ENCODE measurements at places on chromosomes 5 and 9. TPM values are rescaled to one million over a fixed set of nuclear protein-coding genes. Genes with fewer than 3 reads are reported as not detected.

Gene AK3
- total RNA-seq, result 69.8 TPM

DNA sequence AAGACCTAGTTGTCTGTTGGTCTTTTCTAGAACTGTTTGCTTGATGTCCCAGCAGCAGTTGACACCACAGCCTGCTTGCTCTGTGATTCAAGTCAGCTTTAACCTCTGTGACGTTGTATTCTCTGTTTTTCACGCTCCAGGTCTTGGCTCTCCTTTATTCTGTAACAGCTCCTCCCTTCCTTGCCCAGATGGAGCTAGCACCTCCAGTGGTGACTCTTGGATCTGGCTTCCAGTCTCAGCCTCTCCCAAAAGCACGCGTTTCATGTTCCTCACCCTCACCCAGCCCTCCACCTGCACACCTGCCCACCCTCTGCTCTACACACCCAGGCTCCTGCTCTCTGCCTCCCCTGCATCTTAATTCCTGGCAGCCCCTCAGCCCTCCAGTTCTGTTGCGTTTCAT, 50.6 kb downstream of the DMRT1 start:
- no peak for DNase-seq

GRCh38 chr5:128384068-128384467, 154.0 kb downstream of the FBN2 start:
- no peak for DNase-seq

DNA sequence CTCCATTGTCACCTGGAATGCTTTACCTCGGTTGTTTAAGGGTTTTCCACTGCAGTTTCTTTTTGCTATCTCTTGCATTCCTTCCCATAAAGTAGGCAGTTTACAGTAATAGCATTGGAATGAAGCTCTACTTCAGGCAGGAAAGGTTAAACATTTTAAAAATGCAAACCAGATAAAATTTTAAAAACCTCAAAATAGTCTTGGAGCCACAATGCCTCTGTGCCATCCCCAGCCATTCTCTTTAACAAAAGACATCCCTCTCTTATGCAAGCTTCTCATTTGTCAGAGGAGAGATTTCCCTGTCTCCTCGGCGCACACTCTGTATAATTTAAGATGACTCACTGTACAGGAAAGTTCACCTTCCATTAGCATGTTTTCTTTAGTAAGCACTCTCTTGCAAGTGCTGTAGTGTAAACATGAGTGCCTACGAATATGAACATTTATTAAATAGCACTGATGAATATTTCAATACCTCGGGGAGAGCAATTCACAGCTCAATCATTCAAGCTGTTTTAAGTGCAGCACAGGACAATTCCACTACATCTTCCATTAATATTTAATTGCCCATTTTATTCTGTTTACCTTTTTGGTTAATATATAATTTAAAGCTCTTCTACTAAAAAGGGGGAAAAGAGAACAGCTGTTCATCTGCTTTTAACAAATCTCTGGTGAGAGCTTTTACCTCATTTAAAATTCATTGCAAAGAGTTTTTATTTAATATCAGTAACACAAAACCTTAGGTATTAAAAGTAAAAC, 343.6 kb downstream of the SPATA31D1 start:
- DNase-seq, result no peak

DNA sequence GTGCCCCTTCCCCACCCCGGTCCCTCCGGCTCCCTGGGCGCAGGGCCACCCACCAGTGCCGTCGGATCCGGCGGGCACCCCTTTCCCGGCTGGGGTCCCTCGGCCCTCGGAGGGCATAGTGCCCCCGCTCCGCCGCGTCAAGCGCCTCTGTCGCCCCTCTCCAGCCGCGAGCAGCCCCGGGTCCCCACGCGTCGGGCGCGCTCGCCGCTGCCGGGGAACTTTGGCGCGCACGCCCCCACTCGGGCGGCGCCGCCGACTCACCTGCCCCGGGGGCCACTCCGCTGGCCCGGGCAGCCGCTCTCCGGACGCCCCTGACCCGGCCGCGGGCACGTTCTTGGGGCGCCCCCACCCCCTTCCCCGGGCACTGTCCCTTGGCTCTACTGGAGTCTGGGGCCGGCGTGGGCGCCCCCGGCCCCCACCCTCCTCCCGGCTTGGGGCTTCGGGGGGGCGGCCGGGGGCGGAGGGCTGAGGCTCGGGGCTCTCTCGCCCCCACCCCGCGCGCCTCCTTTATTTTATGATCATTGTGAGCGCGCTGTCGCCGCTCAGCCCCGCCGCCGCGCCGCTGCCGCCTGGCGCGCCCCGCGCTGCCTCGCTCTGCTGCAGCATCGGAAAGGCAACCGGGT, 1.1 kb upstream of the FAM78A start:
- DNase-seq, result no peak

Gene NR4A3
- 124 TPM for total RNA-seq

Gene MOB3B
- total RNA-seq, result 3.8 TPM

Gene SHOC1
- total RNA-seq, result not detected

Gene SAPCD2
- 0.42 TPM for total RNA-seq

DNA sequence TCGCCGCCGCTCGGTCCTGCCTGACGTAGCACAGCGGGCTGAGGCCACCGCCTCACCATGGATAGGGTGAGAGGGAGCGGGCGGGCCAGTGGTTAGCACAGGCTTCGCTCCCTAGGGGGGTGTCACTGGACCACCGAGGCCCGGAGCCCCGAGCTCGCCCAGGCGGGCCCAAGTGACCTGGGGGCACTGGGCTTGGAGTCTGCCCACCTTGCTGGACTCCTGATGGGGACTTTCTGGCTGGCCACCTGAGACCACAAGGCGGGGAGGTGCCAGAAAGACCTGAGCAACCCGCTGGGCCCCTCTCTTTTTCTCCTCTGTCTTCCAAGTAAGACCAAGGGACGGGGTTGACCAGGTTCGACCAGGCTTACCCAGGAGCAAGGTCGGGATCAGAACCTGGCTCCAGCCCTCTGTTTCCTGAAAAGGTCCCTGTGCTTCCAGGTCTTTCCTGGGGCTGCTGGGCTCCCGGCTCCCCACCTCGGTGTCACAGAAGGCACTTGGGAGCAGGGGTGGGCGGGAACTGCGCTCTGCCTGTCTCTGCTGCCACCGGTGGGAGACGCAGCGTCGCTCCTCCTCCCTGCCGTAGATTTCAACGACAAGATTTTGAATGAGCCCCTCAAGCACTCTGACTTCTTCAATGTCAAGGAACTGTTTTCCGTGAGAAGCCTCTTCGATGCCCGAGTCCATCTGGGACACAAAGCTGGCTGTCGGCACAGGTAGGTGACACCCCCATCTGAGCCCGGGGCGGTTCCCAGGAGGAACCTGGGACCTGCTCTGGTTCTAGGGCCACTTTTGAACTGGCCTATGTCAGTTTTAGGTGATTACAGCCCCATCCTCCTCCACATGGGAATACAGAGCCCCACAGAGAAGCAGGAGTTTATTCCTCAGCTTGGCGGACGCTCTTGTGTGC, 1.0 kb downstream of the MRPS2 start:
- no peak for DNase-seq

- DNase-seq, result no peak
Measured at GRCh38 chr9:99051851-99052250, 53.1 kb upstream of the TGFBR1 start.

Gene ORM2
- total RNA-seq, result not detected

Gene EIF4EBP3
- total RNA-seq, result 22.5 TPM

GRCh38 chr5:160772854-160773253, 79.2 kb downstream of the ATP10B start:
- DNase-seq, result no peak

- no peak for DNase-seq
Measured at GRCh38 chr5:56565644-56566043, 249.7 kb upstream of the MAP3K1 start.

Gene IL5
- total RNA-seq, result not detected

Gene PTGS1
- 16.5 TPM for total RNA-seq

DNA sequence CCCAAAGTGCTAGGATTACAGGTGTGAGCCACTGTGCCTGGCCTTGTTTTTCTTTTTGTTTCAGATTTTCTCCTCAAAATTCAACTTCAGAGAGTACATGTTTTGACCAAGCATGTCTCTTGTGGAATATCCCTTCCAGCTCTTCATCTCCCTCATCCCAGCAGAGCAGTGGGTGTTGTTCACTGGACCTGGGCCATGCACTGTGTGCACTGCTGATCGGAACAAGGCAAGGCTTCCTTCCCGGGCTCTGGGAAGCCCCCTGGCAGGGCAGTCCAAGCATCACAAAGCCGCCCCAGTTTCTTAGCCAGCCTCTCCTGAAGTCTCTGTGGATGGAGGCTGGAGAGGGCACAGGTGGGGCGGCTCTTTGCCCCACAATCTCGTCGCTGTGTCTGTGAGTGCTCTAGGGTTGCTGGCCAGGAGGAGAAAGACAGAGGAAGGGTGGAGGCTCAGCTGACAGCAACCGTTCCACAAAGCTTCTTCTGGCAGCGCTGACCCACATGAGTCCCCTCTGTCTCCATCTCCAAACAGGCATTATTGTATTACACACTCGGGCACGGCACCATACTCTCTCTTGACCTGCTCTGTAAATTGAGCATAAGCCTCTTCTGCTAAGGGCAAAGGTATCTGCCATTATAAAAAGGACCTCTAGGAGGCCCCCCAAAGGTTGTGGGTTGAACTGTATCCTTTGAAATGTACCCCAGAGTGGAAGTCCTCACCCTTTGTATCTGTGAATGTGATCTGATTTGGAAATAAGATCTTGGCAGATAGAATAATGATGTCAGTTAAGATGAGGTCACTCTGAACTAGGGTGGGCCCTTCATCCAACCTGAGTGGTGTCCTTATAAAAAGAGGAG, 89.6 kb downstream of the TARS1 start:
- DNase-seq, result no peak

GRCh38 chr5:1239505-1240251, 14.5 kb downstream of the SLC6A18 start:
- DNase-seq, result no peak

- no peak for DNase-seq
Measured at GRCh38 chr9:99211746-99212145, 10.0 kb downstream of the ALG2 start.

Gene ZBED3
- 21.6 TPM for total RNA-seq

Gene SPAAR
- total RNA-seq, result 25.3 TPM

Gene ISL1
- total RNA-seq, result 0.29 TPM

- DNase-seq, result no peak
Measured at GRCh38 chr5:50964746-50965653, 298.6 kb downstream of the PARP8 start.

Gene SPINK6
- total RNA-seq, result not detected

Gene ADAMTS6
- total RNA-seq, result 1.3 TPM

DNA sequence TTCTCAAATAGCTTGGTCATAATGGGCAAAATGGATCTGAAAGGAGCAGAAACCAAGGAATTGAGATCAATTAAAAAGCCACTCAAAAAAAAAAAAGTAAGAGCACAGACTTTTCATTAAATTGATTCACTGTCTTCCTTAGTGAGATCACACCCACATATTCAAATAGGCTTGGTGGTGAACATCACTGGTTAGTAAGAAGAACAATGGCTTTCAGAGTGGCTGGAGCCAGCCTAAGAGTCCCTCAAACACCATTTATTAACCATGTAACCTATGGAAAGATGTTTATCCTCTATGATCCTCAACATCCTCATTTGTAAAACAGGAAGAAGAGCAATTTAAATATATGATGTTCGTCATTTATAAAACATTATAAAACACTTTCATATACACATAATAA, 12.4 kb downstream of the CCDC112 start:
- no peak for DNase-seq

DNA sequence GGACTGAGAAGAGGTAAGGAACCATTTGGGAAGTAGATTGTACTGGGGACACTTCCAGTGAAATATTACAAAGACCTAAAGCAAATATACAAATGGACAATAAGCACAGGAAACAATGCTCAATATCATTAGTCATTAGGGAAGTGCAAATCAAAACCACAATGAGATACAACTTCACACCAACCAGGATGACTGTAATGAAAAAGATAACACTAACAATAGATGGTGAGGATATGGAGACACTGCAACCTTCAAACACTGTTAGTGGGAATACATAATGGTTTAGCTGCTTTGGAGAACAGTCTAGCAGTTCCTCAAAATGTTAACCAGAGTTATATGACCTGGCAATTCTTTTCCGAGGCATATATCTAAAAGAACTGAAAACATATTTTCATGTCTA, 149.7 kb downstream of the TRPM3 start:
- no peak for DNase-seq

Gene PLAC8L1
- 1.5 TPM for total RNA-seq

DNA sequence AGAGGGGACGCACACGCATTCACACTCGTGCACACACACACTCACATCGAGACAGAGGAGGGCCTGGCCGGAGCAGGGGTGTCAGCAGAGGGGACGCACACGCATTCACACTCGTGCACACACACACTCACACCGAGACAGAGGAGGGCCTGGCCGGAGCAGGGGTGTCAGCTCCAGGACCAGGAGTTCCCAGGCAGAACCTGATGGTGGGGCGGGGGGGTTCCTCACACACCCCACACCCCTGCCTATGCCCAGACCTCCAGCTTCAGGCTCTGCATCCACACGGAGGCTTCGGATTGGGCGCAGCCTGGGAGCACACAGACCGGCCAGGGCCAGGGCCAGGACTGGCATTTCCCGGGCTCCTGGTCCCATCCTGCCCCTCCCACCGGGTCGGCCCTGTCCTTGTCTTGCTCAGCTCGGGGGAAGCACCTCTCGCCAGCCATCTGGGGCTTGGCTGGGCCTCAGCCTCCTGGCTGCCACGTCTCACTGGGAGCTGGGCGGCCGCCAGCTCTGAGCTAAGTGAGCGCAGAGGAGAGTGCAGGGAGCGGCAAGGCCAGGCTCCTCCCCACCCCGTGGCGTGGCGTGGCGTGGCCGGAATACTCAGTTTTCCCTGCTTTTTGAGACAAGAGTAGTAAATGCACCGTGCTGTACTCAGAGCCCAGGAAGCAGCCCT, 31.3 kb downstream of the ADAMTS2 start:
- no peak for DNase-seq

Gene AFAP1L1
- total RNA-seq, result 49.3 TPM

DNA sequence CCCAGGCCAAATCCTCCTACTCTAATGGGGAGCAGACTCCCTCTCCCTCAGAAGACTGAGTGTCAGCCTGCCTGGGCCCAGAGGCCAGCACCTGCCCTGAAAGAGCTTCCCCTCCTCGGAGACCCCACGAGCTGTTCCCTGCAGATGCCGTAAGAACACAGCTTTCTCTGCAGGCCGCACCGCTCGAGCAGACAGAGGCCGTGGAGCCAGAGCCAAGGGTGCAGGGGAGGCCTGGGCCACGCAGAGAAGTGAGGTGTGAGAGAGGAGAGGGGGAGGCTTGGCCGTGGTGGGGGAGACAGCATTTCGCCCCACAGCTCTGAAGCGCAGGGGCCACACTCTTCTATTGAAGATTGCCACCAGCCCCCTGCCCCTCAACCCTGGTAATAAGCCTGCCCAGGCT, 62.8 kb upstream of the GARNL3 start:
- no peak for DNase-seq

- no peak for DNase-seq
Measured at GRCh38 chr9:126531035-126531571, 82.6 kb upstream of the LMX1B start.

Gene INSL6
- not detected for total RNA-seq

DNA sequence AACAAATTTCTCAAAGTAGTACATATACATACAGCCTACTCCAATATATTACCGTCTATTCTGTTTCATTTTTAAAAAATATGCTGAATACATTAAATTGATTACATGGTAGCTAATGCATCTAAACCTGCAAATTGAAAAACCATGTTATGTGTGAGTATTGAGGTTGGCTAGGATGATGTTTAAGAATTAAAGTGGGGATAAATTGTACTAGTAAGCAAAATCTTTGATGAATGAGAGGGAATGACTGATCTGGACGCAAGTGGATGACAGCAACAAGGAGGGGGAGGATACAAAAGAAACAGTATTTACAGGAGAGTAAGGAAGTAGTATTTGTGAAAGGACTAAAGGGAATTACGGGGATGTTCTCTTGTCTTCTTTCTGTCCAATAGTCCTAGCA, 37.4 kb downstream of the RAD50 start:
- no peak for DNase-seq
